GM12864 (cell line): ENCODE measurements at places on chromosomes 11 and 22.

- no peak for DNase-seq
These were observed 15.2 kb downstream of the UFD1 start for GRCh38 chr22:19463491-19464469.

GRCh38 chr22:37167981-37168647 lies 18.4 kb upstream of the IL2RB start:
- DNase-seq, result no peak

DNA sequence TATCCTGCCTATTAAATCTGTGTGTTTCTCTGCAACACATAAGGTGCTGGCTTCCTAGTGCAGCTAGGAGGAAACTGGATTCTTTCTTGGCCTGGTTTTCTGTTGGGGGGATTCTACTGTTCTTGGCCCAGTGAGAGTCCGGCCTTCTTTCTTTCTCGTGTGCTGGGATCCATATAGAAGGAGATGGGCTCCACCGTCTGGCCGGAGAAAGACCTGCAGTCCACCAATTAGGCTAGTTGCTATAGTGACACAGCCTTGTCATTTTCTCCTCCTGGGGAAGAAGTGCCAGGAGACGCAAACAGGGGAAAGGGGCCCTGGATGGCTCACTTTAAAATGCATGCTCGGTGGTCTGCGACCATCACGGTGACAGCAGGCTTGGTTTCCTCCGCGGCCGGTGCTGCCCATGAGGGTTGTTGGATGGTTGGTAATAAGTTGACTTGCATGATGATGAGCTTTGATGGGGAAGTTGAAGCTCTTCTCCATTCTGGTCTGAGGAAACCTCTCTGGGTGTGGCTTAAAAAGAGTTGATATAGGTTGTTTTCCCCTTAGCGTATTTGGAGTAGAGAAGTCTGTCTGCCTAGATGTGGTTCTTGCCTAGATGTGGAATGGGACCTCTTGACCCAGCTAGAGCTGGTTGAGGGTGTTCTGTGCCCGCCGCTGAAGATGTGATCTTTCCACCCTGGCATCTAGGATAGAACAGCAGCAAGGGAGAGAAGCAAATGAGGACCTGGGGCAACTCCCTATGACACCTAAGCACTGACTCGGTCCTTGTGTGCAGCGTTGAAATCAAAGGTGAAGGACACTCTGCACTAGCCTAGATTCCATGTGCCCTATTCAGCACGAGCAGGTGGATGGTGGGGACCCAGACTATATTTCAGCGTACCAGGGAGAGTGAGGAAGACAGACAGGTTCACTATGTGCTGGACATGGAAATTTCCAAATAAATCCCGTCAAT lies 1335.0 kb downstream of the BRD1 start:
- peak; percentile 22 for DNase-seq

DNA sequence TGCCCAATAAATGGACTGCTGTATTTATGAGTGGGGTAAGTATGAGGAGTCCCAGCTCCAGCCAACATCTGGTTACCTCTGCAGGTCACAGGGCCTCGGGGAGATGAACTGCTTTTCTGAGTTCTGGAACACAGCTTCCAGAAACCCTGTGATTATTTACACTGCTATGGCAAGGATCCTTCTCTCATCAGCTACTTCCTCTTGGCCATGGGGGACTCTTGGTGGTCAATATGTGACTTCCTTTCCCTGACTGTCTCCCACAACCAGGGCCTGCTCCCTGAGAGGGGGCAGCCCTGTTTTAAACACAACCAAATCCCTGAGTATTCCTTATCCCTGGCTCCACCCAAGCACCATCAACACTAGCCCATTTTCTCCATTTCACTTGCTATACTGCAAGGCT lies 10.0 kb downstream of the RHOG start:
- DNase-seq, result no peak

GRCh38 chr22:22697377-22698117 lies 53.1 kb downstream of the GGTLC2 start:
- DNase-seq, result no peak
